ENCODE measurements at places on chromosomes 1 and 21. TPM values are rescaled to one million over a fixed set of nuclear protein-coding genes. Genes with fewer than 3 reads are reported as not detected.

GRCh38 chr1:201253411-201253810 is 29.9 kb upstream of the PKP1 start:
- no peak for DNase-seq

DNA sequence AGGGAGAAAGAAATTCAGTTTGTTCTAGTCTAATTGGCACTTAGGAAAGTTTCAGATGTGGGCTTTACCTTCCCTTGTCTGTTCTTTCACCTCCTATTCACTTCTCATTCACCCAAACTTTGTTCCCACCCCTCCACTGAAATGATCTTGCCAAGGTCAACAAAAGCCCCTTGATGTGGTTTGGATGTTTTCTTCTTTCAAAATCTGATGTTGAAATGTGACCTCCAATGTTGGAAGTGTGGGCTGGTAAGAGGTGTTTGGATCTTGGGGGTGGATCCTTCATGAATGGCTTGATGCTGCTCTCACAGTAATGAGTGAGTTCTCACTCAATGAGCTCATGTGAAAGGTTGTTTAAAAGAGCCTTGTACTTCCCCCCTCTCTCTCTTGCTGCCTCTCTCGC is 379.3 kb downstream of the HHIPL2 start:
- DNase-seq, result peak; percentile 40

GRCh38 chr1:78232630-78233029 is 186.9 kb downstream of the GIPC2 start:
- DNase-seq, result no peak

GRCh38 chr1:91787919-91788318 is 98.0 kb downstream of the TGFBR3 start:
- DNase-seq, result no peak

DNA sequence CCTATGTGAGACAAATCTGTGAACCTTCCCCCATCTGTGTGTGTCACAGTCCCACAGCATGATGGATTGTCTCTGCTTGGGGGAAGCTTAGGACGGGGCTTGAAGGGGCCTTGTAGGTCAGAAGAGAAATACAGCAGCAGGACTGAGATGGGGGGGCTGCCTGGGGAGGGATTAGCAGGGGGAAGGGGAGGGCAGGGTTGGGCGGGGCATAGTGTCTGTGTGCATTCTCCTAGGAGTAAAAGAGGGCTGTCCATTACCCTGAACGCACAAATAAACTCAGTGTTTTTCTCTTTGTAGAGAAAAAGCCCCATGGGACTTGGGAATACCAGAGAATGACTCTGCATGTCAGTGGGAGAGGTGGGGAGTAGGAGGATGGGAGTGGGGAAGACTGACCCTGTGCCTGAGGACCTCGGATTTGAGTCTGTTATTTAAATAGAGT is 16.4 kb downstream of the RNF220 start:
- no peak for DNase-seq

DNA sequence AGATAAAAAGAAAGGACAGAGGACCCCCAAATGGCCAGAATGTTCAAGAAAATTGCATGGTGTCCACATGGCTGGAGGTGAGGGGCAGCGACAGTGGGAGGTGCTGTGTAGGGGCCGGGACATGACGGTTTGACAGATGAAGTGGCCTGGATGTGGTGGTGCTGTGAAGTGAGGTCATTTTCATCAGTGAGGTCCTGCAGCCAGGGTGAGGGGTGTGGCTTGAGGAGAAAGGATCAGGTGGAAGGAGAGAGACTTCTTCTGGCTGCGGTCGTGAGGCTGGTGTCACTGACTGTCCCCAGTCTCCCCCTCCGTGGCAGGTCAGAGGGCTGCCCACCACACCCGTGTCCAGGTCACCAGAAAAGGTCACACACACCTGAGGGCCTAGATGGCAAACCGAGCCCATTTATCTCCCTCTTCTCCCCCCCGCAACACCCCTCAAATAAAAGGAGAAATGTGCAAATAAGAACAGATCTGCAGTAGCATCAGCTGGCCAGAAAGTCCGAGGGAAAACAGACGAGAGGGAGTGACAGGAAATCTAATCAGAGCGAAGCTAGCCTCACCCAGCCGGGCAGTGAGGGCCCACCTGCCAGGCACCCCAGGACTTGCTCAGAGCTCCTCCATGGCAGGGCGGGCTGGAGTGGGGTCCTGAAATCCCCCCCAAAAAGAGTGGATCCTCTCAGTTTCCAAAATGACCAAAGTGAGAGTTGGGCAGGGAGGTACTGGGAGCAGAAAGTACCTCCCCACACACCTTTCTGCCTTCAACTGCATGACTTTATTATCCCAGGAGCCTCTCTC is 148.5 kb upstream of the EDN2 start:
- DNase-seq, result no peak

- peak; percentile 83 for DNase-seq
These were observed 123.7 kb downstream of the ACTL8 start for GRCh38 chr1:17878837-17879236.

DNA sequence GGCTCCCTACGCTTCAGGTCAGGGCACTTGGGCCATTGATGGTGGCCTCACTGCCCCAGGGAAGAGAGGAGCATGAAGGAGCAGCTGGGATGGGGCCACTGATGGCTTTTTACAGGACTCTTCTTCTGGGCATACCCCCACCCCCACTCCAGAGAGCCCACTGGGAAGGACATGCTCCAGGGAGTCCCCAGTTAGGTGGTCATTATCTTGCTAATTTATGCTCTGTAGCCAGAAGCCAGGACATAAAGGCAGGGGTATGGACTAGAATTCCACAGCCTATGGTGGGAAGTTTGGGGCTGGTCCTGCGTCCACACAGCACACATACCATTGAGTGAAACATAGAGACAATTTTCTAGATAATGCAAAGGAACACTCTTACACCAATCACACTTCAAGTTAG is 8.8 kb upstream of the GRIK3 start:
- no peak for DNase-seq

GRCh38 chr1:115922801-115923200 is 53.5 kb upstream of the SLC22A15 start:
- no peak for DNase-seq

- no peak for DNase-seq
These were observed 17.0 kb upstream of the IGSF21 start for GRCh38 chr1:18090636-18091035.

DNA sequence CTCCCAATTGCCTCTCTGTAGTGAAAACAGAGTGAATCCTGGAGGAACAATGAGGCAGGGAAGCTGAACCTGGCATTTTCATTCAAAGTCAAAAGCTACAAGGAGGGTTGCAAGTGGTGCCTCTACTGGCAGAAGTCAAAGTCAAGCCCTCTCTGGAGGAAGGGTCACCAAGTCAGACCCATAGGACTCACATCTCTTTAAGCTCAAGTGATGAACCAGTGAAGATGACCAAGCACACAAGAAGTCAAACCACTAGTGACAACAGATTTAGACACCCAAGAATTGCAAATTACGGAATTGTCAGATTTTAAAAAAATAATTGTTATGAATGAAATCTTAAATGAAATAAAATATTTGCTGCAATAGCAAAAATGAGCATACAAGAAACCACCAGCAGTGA is 81.1 kb upstream of the ATP1B1 start:
- DNase-seq, result no peak

DNA sequence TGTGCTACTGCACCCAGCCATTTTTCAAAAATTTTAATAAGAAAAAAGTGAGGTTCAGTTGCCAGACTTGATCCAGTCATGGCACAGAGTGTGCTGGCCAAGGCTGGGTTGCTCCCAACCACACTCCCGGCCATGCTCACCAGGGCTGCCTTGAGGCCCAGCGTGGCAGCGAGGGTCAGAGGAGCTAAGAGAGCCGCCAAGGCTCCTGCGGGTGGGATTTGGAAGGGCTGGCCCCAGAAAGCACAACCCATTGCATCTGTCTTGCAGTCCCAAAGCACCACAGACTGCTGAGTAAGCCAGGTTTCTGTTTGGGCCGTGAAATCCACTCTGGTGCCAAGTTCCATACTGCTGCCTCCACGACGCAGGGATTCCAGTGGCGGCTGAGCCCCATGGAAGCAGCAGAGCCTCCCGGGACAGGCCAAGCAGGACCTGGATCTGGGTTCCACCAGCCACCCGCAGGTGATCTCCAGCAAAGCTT is 22.6 kb downstream of the ZBTB17 start:
- DNase-seq, result peak; percentile 73

DNA sequence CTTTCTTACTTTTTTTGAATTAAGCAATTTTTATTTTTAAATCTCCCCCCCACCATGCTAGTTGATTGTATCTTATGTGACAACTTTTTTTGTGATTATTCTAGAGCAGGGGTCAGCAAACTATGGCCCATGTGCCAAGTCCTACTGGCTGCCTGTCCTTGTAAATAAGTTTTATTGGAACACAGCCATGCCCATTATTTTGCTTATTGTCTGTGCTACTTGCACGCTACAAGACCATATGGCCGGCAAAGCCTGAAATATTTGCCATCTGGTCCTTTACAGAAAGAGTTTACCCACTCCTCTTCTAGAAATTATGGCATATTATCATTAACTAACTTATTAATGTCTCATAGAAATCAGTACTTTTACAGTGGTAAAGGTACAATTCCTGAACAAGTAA is 51.7 kb downstream of the AK5 start:
- DNase-seq, result no peak

DNA sequence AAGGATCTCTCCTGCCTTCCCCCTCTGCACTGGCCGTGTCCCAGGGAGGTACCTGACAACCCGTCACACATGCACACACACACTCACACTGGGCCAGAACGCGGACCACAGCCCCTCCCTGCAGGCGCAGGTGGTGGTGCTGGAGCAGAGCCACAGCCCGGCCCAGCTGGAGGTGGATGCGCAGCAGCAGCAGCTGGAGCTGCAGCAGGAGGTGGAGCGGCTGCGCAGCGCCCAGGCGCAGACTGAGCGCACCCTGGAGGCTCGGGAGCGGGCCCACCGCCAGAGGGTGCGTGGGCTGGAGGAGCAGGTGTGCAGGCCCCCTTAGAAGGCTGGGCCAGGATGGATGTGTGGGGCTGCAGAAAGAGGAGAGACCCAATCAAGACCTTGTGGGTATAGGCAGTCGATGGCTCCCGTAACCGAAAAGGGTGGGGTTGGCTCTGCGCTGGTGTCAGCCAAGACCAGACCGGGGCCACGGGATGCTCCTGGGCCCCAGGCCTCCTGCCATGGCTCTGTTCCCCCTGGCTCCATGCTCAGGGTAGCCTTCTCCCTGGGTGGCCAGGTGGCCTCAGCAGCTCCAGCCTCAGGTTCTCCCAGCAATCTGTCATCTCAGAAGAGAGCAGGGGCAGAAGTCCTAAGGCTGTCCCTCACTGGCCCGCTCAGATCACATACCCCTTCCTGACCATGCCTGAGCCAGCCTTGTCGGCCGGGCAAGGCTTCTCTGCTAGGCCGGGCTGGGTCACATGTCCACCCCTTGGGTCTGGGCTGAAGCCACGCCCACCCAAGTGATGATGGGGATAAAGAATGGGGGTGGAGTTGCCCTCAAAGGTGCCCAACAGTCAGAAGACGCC is 8.9 kb downstream of the MFAP2 start:
- no peak for DNase-seq

- DNase-seq, result no peak
These were observed at the start of gene NR1I3 for GRCh38 chr1:161238039-161238473. TSS of gene NR1I3 (minus strand) at chr1:161238203. CDS start at chr1:161236565, 1,638 bp downstream.

- DNase-seq, result peak; percentile 45
These were observed 576 bp downstream of the SMIM12 start for GRCh38 chr1:34858901-34859445.

- peak; percentile 11 for DNase-seq
These were observed 859 bp upstream of the ERMAP start for GRCh38 chr1:42815941-42816584.

DNA sequence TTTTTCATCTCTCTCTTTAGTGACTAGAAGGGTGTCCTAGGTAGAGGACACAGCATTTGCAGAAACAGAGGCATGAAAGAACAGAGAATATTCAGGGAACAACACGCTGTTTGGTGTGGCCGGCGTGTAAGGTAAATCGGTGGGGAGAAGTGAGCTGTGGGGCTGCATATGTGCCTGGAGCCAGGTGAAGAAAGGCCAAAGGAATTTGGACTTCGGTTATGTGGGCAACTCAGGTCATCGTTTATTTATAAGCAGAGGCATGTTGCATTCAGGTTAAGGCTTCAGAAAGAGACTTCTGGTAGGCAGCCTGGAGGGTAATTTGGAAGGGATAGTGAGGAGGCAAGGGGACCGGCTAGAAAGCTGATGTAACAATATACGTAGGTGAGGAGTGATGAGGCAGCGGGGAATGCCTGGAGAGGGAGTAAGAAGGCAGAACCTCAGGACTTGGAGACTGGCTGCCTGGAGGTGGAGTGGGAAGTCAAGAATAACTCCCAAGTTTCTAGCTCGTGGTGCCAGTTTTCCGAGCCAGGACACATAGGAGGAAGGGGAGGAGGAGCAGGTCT is 64.1 kb upstream of the ACOT11 start:
- no peak for DNase-seq

- DNase-seq, result no peak
These were observed 530.2 kb downstream of the PTPRC start for GRCh38 chr1:199168888-199169585.

GRCh38 chr1:153540394-153541361 is at the start of gene S100A5:
TSS of gene S100A5 (minus strand) at chr1:153540934. CDS start at chr1:153540191, 743 bp downstream.
- DNase-seq, result peak; percentile 78

GRCh38 chr1:103788377-103788776 is 38.7 kb downstream of the AMY1C start:
- peak; percentile 2 for DNase-seq

- DNase-seq, result peak; percentile 84
These were observed 25.8 kb downstream of the PRDM2 start for GRCh38 chr1:13725714-13726175.

DNA sequence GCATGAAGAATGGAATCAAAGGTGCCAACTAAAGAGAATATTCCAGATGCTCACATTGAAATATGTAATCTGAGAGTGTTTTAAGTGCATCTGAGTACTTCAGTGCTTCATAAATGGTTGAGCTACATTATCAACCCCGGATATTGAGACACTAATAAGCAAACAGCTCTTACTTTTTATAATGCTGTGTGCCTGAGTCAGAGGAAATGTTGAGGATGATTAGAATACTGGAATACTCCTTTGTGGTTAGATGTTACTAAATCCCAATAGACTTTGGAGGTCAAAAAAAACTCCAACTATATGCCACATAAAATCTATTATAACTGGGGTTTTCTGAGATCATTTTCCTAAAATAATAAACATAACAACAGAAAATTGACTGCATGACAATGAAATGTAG is 12.5 kb upstream of the KCNA3 start:
- DNase-seq, result peak; percentile 8

DNA sequence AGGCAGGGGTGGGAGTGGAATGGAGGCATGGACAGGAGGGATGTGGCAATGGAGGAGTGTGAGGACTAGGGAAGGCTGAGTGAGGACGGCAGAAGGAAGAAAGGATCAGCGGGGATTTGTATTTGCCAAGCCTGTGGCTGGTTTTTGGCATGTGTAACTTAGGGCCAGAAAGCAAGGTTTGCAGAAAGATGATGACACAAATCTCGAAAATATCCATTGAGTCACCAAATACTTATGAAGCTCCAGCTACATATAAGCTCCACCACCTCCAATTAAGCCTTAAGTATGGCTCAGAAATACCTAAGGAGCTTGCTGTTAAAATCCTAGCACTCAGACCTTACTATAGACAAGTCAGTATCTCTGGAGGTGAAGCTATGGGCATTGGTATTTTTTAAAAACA is 90.1 kb downstream of the OMA1 start:
- DNase-seq, result no peak

The OVAAL gene
- not detected for total RNA-seq

The CELA3A gene
- total RNA-seq, result not detected

The ZBTB37 gene
- 6.7 TPM for total RNA-seq

The TTC22 gene
- not detected for total RNA-seq

The NCF2 gene
- 2.6 TPM for total RNA-seq

The PKLR gene
- not detected for total RNA-seq

The INTS7 gene
- total RNA-seq, result 20.5 TPM

The AKR7A3 gene
- total RNA-seq, result 0.33 TPM

The IGSF9 gene
- total RNA-seq, result under 0.01 TPM

The RPTN gene
- total RNA-seq, result not detected

The BMP8A gene
- total RNA-seq, result 0.33 TPM

The RSPH1 gene
- not detected for total RNA-seq

The TDRKH gene
- 5.6 TPM for total RNA-seq

The CAPZB gene
- 77.6 TPM for total RNA-seq

The CRNN gene
- not detected for total RNA-seq
